ENCODE measurements at places on chromosomes 13 and 19. TPM values are rescaled to one million over a fixed set of nuclear protein-coding genes. Genes with fewer than 3 reads are reported as not detected.

The ZNF792 gene
- 6.7 TPM for total RNA-seq

The GJB6 gene
- not detected for total RNA-seq

The ZNF729 gene
- total RNA-seq, result not detected

The SPTBN4 gene
- 0.82 TPM for total RNA-seq

The TEX29 gene
- 0.63 TPM for total RNA-seq

The GPR4 gene
- 1.0 TPM for total RNA-seq

The TEAD2 gene
- 64.0 TPM for total RNA-seq

The RCBTB2 gene
- 10.9 TPM for total RNA-seq

The SIGLEC7 gene
- 1.2 TPM for total RNA-seq

The LYPD4 gene
- total RNA-seq, result not detected

The ELAVL1 gene
- total RNA-seq, result 58.7 TPM

The LCP1 gene
- total RNA-seq, result 35.1 TPM

The ZNF83 gene
- total RNA-seq, result 17.6 TPM

The PBX4 gene
- 4.6 TPM for total RNA-seq

The ARL11 gene
- total RNA-seq, result 2.3 TPM

The LNX2 gene
- total RNA-seq, result 20.0 TPM

The SERP2 gene
- 6.0 TPM for total RNA-seq

All from mucosa of descending colon (tissue), 3 donors.